HuH-7.5 (cell line): ENCODE measurements at places on chromosomes 7 and 10.
A peak's percentile ranks its signal among the peaks of the same experiment; 100 is the strongest.

- DNase-seq = no peak
These were observed 41.1 kb downstream of the WIPI2 start for GRCh38 chr7:5231116-5231515.

DNA sequence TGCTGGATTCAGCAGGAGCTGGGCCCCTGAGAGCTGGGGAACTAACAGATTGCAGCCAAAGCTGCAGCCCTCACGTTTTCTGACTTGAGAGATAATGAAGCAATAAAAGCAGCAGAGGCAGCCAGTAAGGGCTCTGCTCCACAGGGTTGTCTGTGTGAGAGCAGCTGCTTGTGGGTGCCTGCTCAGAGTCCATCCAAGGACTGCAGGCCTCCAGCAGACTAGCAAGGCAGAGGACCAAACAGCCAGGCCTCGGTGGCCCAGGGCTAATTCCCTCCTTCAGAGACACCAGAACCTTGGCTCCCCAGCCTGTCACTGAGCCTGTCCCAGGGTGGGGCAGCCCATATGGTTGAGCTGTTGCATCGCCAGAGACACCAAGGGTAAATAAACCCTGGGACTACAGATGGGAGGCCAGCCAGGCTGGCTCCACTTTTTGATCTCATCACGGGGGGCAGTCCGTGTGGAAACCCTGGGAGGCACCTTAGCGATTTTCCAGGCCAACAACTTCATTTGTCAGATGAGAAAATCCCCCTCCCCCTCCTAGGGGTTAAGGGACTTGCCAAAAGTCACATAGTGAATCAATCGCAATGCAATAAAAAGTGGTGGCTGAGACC, 229.2 kb downstream of the WDR11 start:
- no peak for DNase-seq

- DNase-seq = peak; percentile 54
These were observed 1.7 kb downstream of the SCRN1 start for GRCh38 chr7:29987811-29988317.

DNA sequence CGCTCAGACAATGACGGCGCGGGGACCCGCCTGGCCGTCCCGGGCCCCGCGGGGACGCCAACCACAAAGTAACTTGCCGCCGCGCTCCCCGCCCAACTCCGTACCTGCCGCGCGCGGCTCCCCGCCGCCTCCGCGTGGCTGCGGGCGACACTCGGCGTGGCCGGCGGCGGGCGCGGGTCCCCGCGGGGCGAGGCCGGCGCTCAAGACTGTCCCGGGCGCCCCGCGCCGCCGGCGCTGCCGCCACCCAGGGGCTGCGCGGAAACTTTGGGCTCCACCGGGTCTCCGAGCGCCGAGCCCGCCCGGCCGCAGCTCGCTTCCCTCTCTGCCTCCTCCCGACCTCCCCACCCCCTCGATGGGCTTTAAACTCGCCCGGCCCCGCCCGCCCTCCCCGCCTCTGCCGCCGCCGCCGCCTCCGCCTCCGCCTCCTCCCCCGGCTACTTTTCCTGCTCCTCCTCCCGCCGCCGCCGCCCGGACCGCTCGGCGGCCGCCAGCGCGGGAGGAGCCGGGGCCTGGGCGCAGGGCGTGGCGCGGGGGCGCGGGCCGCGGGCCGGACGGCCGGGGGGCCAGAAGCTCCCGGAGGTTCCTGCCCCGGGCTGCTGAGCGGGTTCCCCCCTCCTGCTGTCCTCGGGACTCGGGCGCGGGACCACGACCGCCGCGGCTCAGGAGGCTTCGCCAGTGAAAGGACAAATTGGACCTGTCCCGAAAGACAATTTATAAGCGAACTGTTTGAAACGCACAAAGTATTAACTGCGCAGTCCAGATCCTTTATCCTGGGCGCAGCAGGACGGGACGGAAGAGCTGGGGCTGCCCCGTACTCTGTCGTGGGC, 10.6 kb upstream of the GRB10 start:
- DNase-seq = peak; percentile 89

GRCh38 chr10:28411648-28412047, 108.8 kb upstream of the MPP7 start:
- DNase-seq = no peak

DNA sequence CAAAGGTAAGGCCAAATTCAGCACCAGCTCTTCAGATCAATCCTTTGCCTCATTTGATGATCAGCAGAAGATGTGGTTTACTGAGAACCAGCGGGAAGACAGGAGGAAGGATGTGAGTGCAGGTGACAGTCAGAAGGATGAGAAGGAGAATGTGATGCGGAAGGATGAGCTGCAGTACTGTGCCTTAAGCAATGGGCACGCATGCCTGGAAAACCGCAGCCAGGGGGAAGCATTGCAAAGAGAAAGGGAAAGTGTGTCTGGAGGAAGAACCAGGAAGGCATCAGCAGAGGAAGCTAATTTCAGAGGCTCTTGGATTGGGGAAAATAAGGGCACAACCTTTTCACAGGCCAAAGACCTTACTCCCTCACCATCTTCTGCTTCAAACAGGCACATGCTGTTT, 25.7 kb downstream of the C10orf71 start:
- DNase-seq = no peak

DNA sequence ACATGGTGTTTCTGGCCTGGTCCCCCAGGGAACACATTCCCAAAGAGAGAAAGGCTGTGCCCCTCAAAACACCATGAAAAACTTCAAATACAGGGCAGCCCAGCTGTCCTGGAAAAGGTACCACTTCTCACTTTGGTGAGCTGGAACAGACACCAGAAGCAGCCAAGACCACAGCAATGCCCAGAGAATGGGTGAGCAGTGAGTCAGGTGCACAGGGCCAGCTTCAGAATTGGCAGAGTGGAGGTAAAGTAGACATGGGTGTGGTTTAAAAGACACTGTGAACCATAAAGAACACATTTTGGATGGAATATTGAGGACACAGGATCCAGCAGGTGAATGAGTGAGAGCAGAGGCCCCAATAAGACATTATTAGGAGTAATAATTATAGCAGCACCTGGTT, 51.3 kb downstream of the FAM13C start:
- no peak for DNase-seq

GRCh38 chr7:389911-390601, 100.1 kb downstream of the FOXL3 start:
- DNase-seq = no peak

DNA sequence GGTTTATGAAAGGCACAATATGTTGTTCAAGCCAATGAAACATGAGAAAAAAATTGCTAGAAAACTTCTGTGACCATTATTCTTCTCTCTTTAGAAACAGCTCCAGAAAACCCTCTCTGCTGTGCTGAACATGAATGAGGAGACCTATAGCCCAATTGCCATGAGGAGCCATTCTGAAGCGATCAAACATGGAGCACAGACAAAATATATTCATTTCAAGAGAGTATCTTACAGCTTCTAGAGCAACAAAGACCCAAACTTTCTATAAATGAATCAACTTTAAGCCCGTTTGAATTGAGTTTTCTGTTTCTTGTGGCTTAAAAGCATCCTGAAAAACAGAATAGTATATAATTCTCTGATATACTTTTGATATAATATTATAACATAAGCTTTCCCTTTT, 83.4 kb upstream of the UCN3 start:
- no peak for DNase-seq

DNA sequence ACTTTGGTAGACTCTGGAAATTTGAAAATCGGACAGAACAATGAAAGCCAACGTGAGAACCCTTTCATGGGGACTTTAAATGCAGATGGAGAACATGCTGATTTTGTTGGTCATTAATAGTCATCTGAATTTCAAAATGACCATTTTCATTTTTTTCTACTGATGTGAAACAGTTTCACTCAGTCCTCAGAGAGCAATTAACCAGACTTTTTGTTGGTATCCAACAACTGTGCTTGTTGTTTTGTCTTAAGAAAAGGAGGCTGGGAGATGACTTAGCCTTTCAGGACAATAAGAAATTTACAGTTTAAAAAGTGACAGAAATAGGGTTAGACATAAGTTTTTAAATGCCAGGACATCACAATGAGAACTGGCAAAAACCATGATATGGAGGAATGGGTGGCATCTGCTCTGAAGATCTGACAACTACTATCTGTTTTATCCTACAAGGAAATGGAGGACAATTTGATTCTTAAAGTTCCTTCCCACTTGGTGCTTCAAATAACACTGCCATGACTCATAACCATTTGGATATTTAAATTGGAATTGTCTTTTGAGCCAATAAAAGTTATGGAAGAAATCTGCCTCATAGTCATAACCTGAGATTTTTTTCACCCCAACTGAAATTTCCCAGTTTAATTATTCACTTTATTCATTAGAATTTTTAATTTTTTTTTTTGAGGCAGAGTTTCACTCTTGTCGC, 87.2 kb upstream of the HPS1 start:
- DNase-seq = no peak

GRCh38 chr10:36423821-36424248, 701.6 kb upstream of the ANKRD30A start:
- no peak for DNase-seq

DNA sequence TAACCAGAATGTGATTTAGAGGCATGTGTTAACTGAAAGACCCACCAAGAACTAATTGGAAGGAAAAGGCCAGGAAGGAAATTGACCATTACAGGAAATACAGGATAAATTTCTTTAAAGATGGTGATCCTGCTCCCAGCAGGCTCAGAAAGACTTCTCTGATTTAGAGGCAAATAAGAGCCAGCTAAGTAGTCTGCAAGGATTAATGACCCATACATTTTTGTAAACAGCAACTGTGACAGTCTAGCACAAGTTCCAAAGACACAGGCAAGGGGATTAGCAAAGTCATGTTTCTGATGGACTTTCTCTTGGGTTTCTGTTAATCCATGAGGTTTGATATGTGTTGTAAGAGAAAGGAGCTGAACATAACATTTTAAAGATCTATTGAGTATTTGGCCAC, 425.0 kb downstream of the HTR7 start:
- no peak for DNase-seq

DNA sequence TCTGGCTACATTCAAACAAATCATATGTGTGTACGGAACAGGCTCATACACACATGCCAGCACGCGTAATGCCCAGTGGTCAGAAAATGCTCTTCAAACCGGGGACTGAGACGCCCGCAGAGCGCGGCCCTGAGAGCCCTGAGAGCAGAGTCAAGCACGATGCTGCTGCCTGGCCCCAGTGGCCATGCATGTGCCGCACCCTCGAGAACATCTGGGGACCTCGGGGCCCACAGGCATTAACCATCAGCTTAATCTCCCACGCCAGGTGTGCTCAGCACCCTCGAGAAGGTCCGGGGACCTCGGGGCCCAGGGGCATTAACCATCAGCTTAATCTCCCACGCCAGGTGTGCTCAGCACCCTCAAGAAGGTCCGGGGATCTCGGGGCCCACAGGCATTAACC, 163.1 kb downstream of the PTPRN2 start:
- no peak for DNase-seq

DNA sequence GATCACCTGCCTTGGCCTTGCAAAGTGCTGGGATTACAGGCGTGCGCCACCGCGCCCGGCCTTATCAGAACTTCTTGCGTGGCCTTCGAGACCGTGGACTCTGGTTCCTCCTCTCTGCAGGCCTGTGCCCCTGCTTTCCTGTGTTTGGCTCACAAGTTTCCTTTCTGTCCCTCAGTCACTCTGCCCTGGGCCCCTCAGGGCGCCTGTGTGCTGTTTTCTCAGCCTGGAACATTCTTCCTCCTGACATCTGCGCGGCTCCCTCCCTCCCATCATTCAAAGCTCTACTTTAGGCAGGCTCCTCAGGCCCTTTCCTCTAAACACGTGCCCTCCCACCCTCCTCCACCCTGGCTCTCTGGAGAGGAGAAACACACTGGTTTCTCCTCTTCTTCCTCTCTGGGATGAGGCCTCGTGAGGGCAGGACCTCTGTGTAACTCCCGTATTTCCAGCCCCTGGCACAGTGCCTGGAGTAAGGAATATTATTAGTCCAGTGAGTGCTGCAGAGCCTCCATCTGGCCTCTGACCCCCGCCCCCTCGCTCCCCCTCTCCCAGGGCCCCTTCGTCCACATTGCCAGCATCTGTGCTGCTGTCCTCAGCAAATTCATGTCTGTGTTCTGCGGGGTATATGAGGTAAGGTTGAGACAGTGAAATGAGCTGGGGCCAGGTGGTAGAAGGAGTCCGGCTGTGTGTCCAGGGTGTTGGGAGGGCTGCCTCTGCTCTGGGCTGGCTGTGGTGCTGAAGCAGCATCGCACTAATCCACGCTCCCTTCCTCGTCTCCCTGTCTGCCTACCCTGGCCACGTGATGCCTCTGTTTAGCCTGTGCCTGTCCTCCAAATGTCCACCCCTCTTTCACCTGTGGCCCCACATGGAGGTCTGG, 7.1 kb downstream of the CLCN1 start:
- DNase-seq = no peak

- DNase-seq = no peak
These were observed 28.7 kb downstream of the CSGALNACT2 start for GRCh38 chr10:43166880-43167497.
